ENCODE measurements at places on chromosomes 4 and X.

DNA sequence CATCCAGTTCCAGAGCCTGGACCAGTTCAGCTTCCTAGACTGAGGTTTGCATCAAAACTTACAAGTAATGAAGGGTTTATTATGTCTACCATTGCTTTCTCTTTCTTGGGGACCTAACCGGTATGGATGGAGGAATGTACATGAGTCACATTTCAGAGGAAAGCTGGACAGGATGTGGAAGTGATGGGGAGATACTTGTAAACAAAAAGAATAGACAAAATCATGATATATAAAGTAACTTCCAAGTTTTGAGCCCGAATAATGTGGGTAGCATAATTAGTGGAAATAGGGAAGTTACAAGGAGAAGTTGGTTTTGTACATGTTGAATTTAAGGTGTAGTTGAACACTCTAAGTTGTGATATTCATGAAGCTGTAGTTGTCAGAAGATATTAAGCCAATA is 15.0 kb downstream of the FNIP2 start:
- DNase-seq, result no peak

DNA sequence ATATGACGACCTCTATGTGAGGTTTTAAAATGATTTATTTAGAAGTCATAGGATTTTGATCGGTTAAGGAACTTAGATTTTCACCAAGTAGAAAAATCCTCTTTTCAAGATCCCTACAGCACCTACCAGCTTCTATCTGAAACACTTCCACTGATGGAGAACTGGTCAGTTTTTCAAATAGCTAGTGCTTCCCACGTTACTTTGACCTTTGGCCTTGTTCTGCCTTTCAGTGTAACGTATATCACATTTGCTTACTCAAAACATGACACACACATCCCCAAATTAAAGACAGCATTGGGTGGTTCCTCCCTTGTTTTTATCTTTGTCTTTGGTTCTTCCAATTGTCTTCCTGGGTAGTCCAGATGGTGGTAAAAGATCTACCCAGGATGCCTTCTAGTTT is 6.6 kb downstream of the LNX1 start:
- DNase-seq, result no peak

DNA sequence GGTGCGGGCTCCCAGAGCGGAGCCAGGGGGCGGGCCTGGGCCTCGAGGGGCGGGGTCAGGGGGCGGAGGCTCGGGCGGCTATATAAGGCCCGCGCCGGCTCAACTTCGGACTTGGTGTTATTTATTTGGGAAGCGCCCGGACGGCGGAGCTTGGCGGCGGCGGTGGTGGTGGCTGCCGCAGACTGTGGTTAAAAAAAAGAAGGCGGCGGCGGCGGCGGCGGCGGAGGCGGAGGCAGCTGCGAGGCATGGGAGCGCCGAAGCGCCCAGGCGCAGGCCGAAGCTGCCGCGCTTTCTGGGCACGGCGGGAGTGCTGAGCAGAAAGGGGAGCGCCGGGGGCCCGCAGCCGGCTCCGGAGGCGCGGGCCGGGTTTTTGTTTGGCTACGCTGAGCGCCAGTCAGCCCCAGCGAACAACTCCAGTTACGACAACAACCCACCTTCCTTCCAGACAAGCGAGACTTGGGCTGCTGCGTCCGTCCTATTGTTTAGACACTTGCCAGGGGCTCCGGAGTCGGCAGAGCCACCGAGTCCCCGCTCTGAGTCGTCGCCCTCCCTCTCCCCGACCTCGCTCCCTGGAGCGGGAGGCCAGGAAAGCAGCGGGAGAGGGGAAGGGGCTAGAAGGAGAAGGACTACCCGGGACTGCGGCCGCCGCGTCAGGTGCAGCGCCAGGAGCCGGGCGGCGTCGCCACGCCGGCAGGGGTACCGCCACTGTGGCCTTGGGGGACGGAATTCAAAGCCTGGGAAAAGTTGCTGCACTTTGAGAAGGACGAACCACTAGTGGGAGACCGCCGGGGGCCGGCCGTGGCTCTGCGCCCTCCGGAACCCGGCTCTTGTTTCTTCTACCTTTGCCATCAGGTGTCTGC is at the start of gene SLIT2:
Gene SLIT2, plus strand, starts transcription at position 110 of the 860 bp plus-strand sequence. CDS start 1,911 bp downstream, outside the sequence.
- DNase-seq, result no peak

- no peak for DNase-seq
Observed at GRCh38 chr4:8506373-8507195, 66.0 kb downstream of the TRMT44 start.

DNA sequence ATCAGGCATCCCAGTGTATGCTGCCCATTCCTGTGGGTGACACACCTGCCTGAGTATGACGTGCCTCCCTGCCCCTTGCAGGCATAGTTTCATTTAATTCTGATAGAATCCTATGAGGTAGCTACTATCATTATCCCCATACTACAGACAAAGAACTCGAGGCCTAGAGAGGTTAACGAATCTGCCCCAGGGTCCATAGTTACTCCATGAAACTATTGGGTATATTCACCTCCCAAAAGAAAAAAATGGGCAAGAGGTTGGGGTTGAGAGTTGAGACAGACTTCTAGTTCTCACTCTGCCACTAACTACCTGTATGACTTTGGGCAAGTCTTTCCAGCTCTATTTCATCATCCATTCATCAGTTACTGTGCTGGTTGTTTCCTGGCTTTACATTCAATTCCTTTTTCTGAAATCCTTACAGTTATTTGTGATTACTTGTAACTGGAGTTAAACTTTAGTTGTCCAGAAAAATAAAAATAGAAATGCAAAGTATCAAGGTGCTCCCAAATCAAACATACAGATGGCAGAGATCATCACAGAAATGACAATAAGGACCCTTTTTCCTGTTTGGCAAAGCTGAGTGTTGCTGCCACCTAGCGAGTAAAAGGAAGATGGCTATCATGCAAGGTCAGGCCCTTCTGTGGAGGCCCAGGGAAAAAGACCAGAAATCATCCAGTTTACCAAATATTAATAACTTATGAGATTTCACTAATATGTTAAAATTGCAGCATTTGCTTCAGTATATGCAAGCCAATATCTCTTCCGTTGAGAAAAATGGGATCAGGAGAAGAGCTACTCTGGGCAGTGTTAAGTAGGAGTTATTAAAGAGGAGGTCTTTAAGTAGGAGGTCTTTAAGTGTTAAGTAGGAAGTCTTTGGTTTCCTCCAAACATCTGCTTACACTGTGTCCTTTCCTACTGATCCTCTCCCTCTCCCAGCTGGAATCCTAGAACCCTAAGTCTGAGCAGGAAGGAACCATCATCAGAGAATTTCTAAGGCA is 17.1 kb upstream of the MAP7D3 start:
- DNase-seq, result peak; percentile 25

DNA sequence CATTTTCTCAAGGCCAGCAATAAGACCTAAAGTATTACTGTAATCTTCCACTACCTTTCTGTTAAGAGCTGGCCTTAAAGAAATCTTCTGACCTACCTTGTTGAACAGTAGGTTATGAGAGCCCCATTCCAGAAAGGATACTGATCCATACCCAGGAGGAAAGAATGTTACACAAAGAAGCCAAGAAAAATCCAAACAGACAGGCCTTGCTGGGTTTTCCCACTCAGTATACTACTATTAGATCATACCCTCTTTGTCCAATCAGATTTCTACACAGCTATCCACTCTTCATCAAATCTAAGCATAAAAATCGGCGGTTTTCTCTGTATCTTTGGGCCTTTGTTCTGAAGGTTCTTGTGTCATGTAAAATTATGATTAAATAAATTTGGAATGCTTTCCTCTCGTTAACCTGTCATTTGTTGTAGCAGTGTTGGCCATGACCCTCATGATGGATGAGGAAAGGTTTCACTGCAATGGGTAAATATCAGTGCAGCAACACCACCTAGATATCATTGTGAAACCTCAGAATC is 292.3 kb downstream of the ANKRD50 start:
- no peak for DNase-seq

GRCh38 chrX:112147206-112147605 is 64.6 kb upstream of the TRPC5 start:
- no peak for DNase-seq

DNA sequence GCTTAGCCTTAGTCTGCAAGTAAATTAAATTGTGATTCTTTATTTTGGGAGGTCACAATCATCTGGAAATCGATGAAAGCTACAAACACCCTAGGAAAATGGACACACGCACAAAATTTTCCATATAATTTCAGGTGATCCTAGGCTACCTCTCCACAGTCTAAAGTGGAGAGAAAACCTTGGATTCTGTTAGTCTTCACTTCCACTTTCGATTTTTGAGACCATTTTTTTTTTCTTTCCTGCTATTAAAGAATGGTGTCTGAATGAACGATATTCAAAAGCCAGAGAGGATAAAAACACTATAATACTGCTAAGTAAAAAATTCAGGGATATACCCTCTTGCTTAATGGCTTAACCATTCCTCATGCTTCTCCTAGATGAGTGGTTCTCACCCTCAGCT is 1.7 kb downstream of the FBXL5 start:
- DNase-seq, result no peak

DNA sequence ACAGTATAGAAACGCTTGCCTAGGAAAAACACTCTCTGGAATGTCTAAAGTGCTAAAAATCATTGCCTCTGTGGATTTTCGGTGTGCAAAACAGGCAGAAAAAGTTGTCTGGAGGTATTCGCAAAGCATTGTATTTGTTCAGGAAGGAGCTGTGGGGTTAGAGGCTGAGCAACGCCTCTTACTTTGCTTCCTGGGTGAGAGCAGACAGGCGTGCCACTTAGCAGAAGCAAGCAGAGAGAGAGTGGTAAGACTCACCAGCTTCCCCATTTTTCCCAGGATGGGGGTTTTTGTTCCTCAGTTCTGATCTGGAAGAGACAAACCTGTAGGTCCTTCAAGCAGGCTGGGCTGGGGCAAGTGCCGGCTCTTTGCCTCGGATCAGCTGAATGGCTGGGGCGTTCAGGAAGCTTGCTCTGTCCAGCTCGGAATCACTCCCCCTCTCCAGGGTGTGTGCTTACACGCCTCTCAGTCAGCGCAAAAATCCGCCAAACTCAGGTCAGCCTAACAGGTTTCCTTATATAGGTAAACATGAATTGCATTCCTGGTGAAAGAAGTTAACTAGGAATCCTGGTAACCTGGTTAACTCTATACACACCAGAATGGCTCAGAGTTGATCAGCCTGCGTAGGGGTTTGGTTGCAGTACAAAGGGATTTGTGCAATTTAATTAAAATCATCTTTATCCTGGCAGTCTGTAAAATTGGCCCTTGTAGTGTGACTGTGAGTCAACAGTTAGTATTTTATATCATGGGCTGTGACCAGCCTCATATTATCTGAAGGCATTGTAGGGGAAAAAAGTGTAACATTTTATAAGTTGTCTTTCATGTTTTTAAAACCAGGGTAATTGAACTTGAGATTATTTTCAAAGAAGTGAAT is 213.1 kb upstream of the MID1 start:
- DNase-seq, result no peak

DNA sequence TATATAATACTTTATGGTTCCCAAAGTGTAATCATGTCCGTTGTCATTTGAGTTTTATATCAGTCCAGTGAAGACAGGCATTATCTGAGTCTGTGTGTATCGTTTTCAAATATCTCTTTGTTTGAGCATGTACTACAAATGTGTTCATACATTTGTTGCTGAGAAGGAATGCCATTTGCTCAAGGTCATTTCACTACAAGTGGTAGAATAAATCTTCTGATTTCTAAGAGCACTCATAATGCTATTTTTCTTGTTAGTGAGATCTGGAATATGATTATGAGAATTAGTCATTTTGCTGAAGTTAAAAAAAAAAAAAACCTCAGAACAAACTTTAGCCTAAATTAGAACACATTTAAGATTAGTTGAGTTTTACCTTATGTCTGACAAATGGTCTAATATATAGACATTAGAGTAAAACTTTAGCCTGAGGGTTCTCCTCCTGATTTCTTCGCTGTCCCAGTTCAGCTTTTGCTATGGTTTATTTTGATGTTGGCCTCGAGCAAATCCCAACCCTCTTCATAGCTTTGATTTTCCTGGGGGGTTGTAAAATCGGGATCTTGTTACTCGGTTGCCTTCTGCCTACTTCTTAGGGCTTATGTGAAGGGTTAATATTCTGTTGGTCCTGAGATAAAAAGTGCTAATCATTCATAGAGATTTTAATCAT is 87.1 kb downstream of the TMEM131L start:
- no peak for DNase-seq

DNA sequence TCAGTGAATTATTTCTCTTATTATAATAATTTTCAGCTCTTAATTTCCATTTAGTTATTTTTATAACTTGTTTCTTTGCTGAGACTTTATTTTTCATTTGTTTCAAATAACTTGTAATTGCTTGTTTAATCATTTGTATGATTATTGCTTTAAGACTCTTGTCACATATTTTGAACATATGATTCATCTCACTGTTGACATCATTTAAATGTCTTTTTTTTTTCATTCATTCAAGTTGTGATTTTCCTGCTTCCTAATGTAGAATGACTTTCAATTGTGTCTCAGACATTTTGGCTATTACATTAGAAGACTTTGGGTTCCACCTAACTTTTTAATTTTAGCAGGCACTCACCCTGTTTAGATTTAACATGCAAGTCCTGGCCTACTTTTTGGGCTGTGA is 234.8 kb upstream of the DIPK2B start:
- DNase-seq, result no peak

- no peak for DNase-seq
Observed at GRCh38 chr4:167183036-167183435, 51.3 kb downstream of the SPOCK3 start.

- no peak for DNase-seq
Observed at GRCh38 chr4:175776217-175776616, 35.8 kb downstream of the GPM6A start.

- DNase-seq, result no peak
Observed at GRCh38 chr4:152011469-152011868, 250.7 kb upstream of the GATB start.

DNA sequence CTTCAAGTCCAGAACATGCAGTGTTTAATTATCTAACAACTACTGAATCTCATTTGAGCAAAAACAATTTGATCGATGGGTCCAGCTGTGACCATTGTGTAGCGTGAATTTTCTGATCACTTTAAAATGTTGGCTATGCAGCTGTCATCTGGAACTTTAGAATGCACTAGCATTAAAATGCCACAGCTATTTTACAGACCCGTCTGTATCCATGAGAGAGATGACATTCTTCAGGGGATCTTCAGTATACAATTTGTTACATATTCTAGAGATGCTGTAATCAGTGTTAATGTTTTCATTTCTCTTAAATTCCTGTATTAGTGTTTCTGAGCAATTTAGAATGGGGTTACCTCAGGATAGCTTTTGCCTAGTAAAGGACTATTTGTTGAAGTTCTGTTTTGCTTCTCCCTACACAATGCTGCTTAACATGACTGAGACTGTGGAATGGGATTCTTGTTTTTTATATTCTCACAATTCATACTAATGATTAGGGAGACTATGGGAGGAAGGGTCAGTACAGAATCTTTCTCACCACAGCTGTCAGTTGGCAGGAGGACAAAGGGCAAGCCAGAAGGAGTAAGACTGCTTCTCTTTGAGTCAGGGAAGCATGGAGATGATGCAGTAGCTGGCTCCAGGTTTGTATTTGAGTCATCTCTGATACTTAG is 13.2 kb upstream of the CTSO start:
- no peak for DNase-seq

DNA sequence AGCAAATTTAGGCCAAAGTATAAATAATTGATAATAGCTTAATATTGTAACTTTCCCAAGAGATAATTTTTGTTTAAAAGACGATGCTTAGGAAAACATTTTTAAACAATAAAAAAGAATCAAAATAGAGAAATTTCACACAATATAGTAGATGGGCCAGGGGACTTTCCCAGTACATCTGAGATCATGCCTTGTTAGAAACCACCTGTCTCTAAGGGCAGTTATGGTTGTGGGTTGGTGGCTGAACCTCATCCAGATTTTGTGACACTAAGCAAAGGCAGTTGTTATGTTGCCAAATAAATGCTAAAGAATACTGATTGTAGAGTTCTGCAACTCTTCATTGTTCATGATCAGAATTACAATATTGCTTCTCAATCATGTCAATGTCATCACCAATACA is 270.6 kb downstream of the BANK1 start:
- no peak for DNase-seq
